ENCODE measurements at places on chromosomes 3 and 15. TPM values are rescaled to one million over a fixed set of nuclear protein-coding genes. Genes with fewer than 3 reads are reported as not detected.

- peak; percentile 84 for DNase-seq
These were observed 17.1 kb downstream of the HEXA start for GRCh38 chr15:72358650-72359171.

DNA sequence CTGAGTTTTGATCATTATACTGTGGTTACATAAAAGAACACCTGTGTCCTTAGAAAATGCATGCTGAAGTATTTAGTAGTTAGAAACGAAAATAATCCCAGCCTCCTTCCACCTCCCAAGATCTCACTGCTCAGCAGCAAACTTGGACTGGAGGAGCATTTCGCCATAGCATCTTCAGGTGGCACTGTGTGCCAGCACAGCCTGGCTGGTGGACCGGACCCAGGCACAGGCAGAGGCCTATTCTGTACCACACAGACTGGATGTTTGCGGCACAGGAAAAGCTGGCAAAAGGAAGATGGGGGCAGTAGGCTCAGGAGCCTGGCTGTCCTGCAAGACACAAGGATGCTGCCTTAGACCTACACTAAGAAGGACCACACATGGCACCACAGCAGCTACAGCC lies 10.2 kb downstream of the STIMATE start:
- DNase-seq: no peak

GRCh38 chr3:11509173-11510000 lies 134.3 kb downstream of the VGLL4 start:
- DNase-seq: peak; percentile 84

DNA sequence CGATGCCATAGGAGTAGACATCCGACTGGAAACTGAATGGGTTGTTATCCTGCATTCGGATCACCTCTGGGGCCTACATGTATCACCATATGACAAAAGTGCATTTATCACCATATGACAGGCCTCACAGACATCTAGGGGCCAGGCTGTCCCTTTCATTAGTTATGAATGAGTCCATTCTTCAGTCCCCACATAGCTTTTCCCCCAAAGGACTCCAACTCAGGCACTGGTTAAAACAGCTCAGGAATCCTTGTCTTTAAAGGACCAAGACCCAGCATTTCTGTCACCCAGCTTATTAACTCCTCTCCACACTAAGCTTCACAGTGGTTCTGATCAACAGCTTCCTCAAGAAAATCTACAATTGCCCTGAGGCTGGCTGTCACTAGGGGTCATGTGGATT lies 28.3 kb downstream of the MKRN2 start:
- DNase-seq: no peak

DNA sequence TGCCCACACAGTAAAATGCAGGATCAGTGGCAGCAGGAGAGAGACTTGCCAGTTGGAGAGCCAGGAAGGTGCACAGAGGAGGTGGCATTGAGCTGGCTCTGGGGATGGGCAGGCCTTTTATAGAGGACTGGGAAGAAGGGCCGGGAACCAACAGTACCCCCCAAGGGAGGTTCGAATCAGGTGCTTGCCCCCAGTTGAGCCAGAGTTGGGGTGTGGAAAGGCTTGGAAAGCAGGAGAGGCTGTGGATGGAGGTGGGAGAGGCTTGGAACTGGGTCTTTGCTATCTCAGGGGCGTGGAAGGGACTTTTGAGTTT lies 107.6 kb downstream of the KLF13 start:
- peak; percentile 70 for DNase-seq

- no peak for DNase-seq
These were observed 4.5 kb upstream of the MRPS22 start for GRCh38 chr3:139339219-139339906.

DNA sequence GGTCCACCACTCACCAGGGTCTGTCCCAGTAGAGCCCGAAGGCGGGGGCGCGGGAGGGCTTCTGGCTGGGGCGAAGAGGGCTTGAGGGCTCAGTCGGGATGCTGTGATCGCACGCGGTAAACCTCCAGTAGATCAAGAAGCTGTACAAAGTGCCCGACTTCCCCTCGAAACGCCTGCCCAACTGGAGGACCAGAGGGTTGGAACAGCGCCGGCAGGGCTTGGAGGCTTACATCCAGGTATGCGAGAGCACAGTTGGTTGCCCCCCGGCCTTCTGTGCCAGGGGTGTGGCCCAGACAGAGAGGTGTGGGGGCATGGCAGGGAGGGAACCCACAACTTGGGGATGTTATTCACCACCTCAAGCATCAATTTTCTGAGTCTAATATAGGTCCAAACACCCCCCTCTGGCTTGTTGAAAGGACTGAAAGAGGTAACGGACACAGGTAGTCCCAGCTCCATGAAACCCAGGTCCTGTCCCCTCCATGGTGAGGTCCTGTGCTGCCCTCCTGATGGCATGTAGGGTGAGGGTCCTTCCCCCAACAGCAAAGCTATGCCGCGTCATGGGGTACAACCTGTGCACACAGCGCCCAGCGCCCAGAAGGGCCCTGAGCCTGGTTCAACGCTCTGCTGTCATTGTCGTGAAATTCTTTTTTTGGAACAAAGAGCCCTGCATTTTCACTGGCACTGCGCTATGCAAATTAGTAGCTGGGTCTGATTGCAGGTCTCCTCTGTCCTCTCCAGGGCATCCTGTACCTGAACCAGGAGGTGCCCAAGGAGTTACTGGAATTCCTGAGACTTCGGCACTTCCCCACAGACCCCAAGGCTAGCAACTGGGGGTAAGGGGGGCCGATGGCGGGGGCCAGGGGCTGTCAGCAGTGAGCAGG lies 1.2 kb downstream of the SNX22 start:
- DNase-seq: no peak

DNA sequence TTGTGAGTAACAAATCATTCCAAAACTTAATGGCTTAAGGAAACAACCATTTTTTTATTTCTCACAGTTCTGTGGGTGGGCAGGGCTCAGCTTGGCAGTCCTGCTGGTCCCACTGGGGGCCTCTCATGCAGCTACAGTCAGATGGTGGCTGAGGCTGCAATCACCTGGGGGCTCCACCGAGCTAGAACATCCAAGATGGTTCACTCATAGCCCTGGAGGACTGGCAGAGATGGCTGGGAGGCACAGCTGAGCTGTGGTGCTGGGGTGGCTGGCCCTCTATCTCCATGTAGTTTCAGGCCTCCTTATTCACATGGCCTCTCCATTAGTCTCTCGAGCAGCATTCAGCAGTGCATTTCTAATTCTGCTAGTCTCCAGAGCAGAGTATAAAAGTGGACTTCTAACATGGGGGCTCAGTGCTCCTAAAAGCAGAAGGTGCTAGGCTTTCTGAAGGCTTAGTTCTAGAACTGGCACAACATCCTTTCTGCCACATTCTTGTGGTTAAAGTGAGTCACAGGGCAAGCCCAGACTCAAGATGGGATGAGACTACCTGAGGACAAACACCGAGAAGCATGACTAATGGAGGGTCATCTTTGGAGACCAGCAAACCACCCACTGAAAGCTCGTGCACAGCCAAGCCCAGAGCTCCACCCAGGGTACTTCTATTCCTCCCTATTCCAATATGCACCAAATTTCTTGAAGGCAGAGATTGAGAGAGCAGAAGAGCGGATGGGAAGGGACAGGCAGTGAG lies 6.3 kb downstream of the CAV3 start:
- no peak for DNase-seq

GRCh38 chr15:25790000-25790660 lies 73.0 kb downstream of the ATP10A start:
- no peak for DNase-seq

DNA sequence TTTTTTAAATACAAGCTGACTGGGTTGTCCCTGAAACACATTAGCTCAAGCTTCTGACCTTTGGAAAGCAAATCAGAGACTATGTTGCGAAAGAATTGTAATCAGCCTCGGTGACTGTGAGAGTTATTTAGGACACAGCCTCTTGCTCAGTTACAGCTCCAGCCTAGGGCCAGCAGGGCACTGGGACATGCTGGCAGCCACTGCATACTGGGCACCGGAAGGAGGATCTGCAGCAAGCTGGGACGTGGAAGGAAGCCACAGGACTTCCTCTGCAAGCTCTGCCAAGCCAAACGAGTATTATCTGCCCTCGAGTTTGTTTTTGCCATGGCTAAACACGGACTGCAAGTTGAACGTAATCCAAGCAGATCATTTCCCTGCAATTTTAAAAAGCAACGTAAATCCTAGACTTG lies 24.4 kb upstream of the COPG1 start:
- no peak for DNase-seq

LMAN1L gene
- not detected for total RNA-seq

FANCD2 gene
- total RNA-seq: 4.9 TPM

RASGRP1 gene
- total RNA-seq: 25.9 TPM

CD200R1 gene
- 1.3 TPM for total RNA-seq

CFAP100 gene
- total RNA-seq: not detected

GRK7 gene
- not detected for total RNA-seq

TRIM42 gene
- total RNA-seq: not detected

LRRIQ4 gene
- total RNA-seq: not detected
